ENCODE measurements at places on chromosomes 12 and 14.
A peak's percentile ranks its signal among the peaks of the same experiment; 100 is the strongest.

DNA sequence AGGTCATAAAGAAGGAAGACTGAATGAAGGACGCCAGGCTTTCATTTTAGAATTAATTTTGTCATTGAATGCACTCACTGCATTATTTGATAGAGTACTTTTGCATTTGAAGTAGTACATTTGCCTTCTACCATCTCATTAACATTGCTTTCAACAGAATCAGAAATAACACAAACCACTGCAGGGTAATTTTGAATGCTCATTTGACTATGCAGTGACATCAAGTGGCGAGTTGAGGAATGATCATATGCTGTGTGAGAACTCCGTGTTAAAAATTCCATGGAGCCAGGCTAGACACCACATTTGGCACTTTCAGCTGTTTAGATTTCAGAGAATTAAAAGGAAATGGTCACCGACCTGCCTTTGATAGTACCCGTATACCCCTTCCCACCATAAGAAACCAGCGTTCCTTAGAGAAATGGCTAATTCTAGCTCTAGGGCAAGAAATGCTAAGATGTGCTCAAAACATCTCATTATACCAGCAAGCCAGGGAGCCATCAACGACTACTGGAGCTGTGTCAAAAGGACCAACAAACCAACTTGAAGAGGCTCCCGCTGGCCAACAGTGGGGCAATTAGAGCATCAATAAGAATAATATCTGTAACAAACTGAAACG is 16.5 kb downstream of the HEBP1 start:
- DNase-seq = peak; percentile 52

- peak; percentile 66 for DNase-seq
These were observed 614 bp upstream of the ARF6 start for GRCh38 chr14:49892301-49892635.

DNA sequence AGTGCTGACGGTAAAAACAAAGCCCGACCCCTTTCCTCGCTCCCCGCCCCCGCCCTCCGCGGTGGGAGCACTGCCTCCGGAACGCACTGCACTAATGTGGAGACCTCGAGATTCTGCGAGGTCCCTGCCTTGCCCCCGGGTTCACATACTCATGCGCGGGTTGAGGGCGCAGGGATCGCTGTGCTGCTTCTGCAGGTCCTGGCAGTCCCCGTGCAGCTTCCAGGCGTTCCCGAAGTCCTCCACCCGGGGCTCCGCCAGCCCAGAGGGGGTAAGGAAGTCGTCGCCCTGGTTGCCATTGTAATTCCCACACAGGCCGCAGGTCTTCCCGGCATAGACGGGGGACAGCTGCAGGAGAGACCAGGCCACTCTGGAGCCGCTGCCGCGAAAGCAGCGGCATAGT is 66.8 kb downstream of the VWF start:
- DNase-seq = no peak

DNA sequence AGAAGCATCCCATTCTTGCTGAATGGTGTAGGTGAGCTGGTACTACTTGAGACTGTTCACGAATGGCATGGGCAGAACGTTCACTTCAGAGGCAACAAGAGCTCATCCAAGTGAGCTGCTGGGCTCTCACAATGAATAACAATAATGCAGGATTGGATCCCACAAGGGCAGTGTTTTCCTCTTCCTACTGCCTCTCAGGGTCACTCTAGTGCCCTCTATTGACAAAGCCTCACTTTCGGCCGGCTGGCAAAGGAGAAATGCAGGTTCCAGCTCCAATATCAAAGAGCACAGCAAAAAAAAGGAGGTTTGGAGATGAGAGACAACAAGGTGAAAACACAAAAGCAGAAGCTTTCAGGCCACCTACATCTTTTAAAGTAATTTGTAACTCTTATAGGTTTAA is 74.6 kb upstream of the MYF6 start:
- no peak for DNase-seq

DNA sequence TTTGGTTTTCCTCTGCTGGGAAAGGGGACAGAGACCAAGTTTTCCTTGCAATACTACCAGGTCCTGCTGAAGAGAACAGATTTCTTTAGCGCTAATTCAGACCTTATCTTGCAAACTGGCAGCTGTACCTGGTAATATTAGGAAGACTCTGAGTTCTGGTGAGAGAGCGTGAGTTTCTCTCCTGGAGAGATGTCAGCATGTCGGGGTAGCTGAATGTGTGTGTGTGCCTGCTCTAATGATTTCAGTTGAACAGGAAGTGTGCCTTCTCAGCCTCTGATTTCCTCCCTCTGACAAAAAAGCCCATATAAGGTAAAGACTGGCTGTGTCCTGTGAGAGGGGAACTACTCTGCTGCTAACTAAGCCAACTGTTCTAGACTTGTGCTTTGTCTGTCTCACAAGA is 10.3 kb upstream of the ERP27 start:
- no peak for DNase-seq

DNA sequence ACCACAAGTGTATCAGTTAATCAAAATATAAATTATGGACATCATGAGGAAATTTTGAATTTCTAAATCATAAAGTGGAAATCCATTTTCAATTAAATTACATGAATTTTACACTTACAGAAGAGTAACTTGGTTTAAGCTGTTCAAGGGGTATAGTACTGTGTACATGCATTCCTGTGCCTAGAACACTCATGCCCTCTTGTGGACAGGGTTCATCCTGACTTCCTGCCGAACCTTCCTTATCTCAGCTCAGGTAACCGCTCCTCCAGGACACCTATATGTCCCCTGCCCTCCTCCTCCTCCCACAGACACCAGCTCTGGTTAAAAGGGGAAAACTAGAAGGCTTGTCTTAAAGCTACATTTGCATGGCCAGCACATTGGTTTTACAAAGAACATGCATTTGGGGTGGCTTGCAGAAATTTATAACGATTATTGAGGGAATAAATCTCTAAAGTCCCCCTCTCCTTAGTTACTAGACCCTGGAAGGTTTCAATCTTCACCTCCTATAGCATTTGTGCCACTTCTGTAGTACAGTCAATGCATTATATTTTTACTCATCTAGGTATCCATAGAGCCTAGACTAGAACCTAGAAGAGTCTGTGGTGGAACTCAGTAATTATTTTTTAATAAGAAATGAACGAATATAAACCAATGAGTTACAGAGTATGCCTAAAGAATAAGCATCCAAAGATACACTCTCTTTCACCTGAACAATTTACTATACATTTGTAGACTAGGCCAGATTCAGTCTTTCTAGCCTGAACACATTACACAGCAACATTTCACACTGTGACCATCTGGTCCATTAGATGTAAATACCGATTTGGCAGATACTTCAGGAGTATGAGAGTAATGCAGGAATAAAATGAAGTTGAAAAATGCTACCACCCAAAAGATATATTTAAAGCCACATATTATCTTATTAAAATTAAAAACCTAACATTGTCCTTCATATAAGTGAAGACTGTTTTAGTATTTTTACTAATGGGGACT is 345.6 kb downstream of the PAWR start:
- no peak for DNase-seq

DNA sequence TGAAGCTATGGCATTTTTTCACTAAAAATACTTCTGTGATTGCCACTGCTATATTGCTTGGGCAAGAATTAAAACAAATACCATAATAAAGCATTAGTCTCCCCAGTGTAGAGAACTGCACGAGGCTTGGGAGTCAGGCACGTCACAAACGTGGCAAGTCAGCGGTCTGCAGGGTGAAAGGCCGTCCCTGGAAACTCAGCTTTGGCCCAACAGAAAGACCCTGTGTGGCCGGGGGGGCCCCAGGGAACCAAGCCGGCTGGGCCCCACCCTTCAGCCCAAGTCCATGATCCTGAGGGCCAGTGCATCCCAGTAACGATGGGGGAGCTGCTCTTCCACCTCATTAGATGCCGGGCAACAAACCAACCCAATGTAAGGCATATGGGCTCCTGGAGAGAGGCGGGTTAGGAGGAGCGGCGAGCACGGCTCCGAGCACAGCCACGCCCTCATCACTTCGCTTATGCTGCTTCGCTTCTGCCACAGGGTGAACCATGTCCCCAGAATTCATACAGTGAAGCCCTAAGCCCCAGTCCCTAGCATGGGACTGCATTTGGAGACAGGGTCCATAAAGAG is 50.9 kb upstream of the GPR68 start:
- DNase-seq = no peak

- DNase-seq = no peak
These were observed 5.1 kb upstream of the SLC38A2 start for GRCh38 chr12:46377678-46378077.

DNA sequence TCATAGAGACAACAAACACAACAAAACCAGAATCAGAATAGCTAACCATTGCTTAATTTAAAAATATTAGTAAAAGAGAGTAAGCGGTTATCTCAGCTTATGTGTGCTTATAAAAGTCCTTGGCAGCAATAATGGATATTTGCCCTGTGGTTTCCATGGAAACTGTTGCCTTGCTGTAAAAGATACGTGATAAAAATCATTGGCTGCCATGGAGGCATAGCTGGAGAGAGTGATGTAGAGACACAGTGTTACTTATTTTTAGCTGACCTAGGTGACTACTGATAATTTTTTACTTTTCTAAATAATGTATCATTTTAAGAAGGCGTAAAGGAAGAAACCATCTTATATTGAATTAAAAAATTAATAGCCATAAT is 92.9 kb downstream of the ERC1 start:
- no peak for DNase-seq

DNA sequence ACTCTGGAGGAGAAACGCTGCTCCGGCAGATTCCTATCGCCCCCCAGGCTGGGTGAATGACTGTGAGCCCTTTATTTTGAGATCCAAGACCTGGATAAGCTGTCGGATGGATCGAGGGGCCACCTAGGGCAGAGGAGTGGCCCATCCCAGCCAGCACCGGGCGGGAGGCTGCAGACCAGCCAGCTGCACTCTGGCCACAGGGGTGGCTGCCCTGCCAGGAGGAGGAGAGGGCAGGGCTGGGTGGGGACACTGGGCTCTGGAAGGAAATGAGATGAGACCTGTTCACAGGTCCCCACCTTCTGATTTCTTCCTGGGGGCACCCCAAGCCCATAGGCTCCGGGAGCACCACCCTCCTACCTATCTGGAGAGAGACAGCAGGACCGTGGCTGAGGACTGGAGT is 140.0 kb downstream of the PIWIL1 start:
- no peak for DNase-seq

DNA sequence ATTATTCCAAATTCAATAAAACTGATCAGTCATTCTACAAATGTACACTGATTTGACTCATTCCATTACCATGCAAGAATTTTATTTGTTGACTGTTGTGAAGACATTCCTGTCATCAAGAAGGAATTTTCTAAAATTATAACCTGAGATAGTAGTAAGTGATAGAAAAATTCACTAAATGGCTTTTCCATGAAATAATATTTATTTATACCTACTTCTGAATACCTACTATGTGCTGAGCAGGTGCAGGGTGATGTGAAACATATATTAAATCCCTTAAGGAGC is 841.7 kb downstream of the NRXN3 start:
- no peak for DNase-seq

GRCh38 chr14:74622257-74622656 is 10.2 kb upstream of the LTBP2 start:
- no peak for DNase-seq

GRCh38 chr14:21133901-21134300 is 22.0 kb downstream of the OR5AU1 start:
- DNase-seq = no peak

DNA sequence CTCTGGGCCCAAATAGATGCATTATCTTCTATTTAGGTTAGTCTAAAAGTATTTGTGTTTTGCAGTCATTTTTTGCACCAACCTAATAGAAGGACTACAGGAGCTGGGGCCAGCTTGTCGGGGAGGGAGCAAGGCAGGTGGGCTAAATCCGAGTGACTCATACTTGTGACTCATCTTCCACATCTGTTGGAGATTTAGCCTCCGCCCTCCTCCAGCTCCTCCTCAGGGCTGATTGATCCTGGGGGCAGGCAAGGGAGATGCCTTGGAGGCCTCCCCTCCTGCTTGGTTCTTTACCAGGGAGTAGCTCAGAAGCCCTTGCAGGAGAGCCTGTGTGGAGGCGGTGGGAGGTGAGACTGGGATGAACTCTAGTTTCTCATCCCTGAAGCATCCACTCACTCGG is 27.9 kb downstream of the RHOF start:
- DNase-seq = no peak

- no peak for DNase-seq
These were observed 167.8 kb downstream of the TTC6 start for GRCh38 chr14:37763266-37763665.

- DNase-seq = no peak
These were observed 82.4 kb upstream of the DIO3 start for GRCh38 chr14:101478796-101479410.

GRCh38 chr14:77120771-77121743 is 20.5 kb downstream of the ZDHHC22 start:
- DNase-seq = peak; percentile 16

DNA sequence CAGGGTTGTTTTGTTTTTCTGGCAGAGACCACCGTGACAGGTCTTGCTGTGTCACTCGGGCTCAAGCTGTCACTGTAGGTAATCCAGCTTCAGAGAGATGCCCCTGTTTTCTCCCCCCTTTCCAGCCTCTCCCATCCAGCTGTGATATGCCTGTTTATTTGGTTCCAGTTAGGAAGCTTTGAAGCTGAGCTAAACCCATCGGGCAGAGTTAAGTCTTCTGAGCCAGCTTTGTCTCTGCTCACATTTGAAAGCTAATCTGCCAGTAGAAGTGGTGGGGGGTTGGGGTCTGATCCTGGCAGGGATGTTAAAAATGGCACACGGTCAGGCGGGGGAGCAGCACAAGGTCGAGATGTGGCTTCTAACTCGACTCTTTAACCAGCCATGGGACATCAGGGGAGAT is 130.0 kb downstream of the TSPAN9 start:
- no peak for DNase-seq

- no peak for DNase-seq
These were observed 150.0 kb downstream of the CRADD start for GRCh38 chr12:93827179-93827578.

- peak; percentile 55 for DNase-seq
These were observed 1.6 kb downstream of the SLC16A7 start for GRCh38 chr12:59597385-59597781.

- no peak for DNase-seq
These were observed 65.8 kb downstream of the ITPK1 start for GRCh38 chr14:93049867-93050331.

- DNase-seq = no peak
These were observed 23.2 kb upstream of the ATP23 start for GRCh38 chr12:57918147-57918546.

DNA sequence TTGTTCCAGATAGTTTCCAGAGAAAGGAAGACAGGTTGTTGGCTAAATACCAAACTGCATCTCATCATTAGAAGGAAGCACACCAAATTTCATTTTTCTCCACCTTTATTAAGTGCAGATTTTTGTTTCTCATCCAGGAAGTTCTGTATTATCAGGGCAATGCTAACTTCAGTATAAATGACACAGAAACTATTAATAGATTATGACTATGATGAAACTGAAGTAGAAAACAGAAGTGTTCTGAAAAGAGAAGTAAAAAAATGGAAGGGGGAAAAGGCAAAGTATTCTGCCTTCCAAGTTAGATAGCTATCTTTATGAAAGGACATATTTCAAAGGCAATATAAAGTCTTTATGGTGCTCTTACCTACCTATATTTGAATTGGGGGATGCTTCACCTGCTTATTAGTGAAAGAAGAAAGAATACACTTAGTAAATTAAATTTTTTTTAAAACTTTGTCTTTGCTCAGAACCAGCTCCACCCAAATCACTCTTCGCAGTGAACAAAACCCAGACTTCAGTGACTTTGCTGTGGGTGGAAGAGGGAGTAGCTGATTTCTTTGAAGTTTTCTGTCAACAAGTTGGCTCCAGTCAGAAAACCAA is 223.9 kb downstream of the PTPRO start:
- no peak for DNase-seq

- no peak for DNase-seq
These were observed 134.2 kb upstream of the SLCO1C1 start for GRCh38 chr12:20560935-20561334.

- DNase-seq = no peak
These were observed 68.6 kb downstream of the SLC25A47 start for GRCh38 chr14:100391724-100392123.

GRCh38 chr12:77007476-77007875 is 57.9 kb downstream of the E2F7 start:
- no peak for DNase-seq
